Tongue (tissue), 3 donors: ENCODE measurements at places on chromosomes 16 and 17. TPM values are rescaled to one million over a fixed set of nuclear protein-coding genes. Genes with fewer than 3 reads are reported as not detected.

The PYY gene
- not detected for total RNA-seq

The SPATA32 gene
- not detected for total RNA-seq

- DNase-seq, result peak; percentile 81
These were observed 14.6 kb upstream of the PITPNA start for GRCh38 chr17:1577182-1577581.

GRCh38 chr17:83185023-83186002 is 105.9 kb downstream of the METRNL start:
- no peak for DNase-seq

- no peak for DNase-seq
These were observed 49.9 kb downstream of the ADCY7 start for GRCh38 chr16:50316102-50316847.
